ENCODE measurements at places on chromosomes 1 and 21.

DNA sequence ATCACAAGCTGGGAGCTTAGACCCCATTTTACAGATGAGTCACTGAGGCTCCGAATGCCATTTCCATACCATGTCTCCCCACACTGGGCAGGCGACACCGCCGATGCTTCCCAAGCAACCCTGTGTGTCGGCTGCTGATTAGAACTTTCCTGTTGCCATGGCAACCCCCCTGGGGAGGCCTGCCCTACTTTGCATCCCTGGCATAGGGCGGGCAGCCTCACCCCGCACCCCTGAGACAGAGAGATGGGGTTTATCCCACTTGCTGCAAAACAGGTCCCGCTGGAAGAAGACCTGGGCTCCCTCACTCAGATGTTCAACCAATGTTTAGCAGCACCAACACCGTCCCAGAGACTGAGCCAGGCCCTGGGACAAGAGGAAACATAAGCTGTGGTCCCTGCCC lies 81.5 kb downstream of the CAMK2N1 start:
- no peak for DNase-seq

DNA sequence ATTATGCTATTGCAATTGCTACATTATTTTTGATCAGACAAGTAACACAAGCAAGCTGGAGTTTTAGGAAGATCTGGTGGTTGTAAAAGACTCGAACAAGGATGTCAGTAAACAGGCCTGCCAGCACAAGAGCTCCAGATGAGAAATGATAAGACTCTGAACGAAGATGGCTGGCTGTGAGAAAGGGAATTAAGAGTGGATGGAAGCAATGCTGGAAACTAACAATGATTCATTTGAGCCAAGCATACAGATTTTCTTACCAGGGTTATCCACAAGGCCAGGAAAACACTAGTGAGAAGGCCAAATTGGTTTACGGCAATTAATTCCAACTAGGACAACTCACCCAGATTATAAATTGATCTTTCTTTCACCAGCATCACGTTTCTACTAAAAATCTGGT lies 54.2 kb downstream of the NRIP1 start:
- no peak for DNase-seq

DNA sequence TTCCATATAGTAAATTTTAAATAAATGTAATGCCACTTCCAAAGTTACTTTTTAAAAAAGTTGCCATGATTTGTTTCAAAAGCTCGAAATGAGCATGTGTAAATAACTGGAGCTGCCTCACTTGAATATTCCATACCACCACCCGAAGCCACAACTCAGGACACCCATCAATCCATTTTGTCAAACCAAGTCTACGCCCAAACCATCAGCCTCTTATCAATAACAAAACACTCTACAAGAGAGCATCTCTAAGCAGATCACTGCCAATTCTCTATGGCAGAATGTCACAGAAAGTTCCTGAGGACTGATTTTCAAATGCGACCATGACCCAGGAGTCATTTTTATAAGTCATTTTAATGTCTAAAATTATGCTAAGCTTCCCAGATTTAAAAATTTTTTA lies 4.5 kb downstream of the HNRNPR start:
- DNase-seq: no peak

GRCh38 chr21:19122356-19122755 lies 718.8 kb upstream of the TMPRSS15 start:
- no peak for DNase-seq

DNA sequence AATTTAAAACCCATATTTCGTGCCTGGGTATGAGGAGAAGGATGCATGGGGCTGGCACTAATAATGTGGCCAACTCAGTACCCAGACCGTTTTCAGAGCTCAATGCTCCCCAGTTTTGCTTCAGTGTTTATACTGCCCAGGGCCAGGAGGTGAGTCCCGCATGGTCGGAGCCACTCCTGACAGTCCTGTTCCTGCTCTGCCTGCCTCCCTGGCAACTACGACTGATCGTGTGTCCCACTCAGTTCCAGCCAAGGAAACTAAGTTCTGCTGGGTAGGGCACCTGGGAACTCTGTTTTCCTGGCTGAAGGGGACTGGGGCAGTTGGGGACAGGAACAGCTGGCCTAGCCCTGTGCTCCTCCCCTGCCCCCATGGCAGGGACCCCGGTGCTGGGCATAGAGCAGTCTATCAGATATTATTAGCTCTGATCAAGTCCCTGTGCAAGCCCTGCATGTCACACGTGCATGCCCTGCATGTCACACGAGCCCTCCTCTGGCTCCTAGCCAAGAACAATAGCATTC lies 19.2 kb downstream of the S100A7 start:
- no peak for DNase-seq

DNA sequence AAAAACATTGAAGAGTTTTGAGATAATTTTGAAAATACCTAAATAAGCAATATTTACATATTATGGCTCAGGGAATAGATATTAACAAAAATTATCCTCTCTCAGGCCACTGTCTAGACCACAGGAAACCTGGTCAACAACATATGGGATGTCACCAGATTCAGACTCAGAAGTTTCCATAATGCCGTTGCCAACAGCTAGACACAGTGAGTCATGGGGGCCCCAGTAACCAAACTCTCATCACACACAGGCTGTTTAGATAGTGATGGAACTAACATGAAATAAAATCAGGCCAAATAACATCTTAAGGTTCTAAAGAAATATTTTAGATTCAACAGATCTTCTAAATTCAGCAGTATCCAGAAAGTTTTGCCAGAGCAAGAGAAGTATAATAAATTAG lies 681.7 kb upstream of the ADAMTS5 start:
- no peak for DNase-seq

DNA sequence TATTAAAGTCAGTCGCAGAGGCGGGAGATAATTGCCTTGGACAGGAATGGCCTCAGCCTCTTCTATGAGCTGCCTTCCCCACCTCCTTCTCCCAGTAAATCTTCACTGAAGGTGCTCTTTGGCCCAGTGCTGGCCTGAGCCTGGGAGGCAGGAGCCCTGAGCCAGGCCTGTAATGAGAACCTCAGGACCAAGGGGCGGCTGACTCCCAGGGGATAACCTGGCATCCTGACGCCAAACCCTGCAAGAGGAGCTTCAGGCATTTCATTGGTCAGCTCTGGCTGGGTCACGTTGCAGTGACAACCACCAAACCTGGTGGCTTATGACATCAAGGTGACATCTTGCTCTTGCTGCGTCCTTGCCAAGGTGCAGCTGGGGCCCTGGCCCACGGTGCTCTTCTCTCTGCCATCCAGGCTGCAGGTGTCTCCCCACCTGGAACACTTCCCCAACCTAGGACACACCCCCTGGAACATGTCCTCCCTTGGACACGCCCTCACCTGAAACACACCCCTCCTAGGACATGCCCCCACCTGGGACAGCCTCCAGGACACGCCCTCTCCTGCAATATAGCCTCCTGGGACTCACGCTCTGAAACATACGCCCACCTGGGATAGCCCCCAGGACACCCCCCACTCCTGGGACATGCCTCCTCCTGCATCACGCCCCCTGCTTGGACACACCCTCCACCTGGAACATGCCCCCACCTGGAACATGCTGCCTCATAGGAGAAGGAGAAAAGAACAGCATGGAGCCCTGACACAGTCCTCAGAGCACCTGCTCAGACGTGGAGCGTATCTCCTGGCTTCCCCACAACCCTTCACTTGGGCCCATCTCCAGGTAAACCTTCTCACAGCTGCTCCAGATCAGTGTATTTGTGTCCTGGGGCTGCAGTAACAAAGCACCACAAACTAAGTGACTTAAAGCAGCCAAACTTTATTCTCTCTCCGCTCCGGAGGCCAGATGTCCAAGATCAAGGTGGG lies 333.6 kb downstream of the NPHP4 start:
- DNase-seq: no peak

DNA sequence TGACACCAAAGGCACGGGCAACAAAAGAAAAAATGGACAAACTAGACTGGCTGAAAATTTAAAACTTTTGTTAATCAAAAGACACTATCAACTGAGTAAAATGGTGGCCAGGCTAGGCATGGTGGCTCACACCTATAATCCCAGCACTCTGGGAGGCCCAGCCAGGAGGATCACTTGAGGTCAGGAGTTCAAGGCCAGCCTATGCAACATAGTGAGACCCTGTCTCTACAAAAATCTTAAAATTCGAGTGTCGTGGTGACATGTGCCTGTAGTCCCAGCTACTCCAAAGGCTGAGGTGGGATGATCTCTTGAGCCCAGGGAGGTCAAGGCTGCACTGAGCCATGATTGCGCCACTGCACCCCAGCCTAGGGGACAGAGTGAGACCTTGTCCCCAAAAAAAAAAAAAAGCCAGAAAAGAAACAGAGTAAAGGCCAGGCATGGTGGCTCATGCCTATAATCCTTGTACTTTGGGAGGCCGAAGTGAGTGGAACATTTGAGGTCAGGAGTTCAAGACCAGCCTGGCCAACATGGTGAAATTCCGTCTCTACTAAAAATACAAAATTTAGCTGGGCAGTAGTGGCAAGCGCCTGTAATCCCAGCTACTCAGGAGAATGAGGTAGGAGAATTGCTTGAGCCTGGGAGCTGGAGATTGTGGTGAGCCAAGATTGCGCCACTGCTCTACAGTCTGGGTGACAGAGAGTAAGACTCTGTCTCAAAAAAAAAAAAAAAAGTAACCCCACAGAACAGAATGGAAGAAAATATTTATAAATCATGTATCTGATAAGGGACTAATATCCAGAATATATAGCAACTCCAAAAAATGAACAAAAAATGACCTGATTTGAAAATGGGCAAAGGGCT lies 8.0 kb downstream of the TUT4 start:
- no peak for DNase-seq

GRCh38 chr1:156815307-156815826 lies 1.3 kb downstream of the SH2D2A start:
- no peak for DNase-seq

- no peak for DNase-seq
These were observed 160.9 kb downstream of the UCK2 start for GRCh38 chr1:165988275-165988674.

- DNase-seq: no peak
These were observed 5.8 kb downstream of the PERM1 start for GRCh38 chr1:975896-976683.
